HL-60 (cell line): ENCODE measurements at places on chromosomes 11 and 22.
A peak's percentile ranks its signal among the peaks of the same experiment; 100 is the strongest.

- no peak for DNase-seq
Measured at GRCh38 chr11:43835104-43835503, 45.5 kb upstream of the ALKBH3 start.

GRCh38 chr11:970319-970871 lies 44.7 kb downstream of the AP2A2 start:
- DNase-seq = peak; percentile 47

DNA sequence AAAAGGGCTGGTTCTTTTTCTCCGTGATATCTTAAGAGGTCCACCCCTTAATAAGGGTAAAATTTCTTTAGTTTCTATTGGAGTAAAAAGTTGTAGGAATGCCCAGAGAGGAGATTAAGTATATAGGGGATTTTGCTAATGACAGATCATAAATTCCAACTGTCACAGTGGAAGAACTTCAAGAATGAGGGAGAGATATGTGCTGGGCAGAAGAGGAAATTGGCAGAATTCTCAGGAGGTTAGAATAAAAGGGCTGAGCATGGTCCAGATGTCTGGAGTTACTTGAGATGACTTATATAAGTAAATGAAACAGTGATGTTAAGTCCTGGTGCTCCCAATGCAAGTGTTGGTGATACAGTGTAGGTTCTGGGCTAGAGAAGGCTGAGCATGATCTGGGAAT lies 417.6 kb upstream of the ARHGAP42 start:
- no peak for DNase-seq

DNA sequence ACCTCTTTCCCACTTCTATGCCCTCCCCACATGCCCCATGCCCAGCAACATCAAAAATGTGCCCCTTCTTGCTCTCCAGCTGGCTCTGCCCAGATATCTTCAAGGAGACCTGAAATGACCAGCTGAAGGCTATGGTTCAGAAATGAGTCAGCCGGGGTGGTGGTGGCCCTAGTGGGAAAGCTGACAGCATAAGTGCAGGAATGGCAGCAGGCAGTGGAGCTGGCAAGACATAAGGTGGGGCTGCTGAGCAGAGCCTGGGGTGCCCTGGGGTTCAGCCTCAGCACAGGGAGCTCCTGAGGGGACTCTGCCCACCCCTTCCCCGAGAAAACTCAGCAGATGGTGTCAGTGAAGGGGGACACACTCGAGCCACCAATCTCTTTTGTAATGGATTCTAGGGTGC lies 593.4 kb downstream of the BUD13 start:
- DNase-seq = no peak

DNA sequence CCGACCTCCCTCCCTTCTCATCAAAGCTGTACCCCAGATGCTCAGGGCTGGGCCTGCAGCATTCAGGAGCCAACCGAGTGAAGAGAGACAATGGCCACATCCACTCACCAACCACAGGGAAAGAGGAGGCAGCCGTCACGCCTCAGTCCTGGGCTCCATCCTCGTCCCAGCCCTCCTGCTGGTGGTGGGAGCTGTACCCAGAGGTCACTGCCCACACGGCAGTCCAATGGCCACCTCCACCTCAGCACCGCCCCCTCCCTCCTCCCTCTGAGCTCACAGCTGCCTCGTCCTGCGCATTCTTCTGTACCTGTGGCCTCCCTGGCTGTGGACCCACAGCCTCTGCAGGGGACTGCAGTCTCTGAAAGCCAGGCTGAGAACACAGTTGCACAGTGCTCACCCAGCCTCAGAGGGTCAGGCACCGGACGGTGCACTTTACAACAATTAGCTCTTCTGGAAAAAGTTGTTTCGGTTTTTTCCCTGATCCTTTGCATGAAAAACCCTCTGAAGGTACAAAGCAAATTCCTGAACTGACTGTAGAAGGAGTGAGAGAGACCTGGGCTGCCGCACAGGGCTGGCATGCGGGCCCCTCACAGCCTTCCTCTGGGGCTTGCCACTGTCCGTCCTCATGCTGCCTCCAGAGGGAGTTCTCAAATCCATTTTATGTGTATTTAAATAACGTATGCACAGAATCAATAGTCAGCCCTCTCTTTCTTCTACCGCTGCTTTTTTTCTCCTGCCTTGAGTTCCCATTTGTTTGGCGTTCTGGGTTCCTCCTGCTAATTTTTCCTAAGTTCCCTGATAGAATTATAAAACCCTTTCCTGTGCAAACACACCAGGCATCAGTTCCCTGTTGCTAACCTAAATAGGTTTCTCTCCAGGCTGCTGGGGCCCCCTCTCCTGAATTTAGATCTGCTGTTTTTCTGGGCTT lies 52.7 kb downstream of the PHF21B start:
- DNase-seq = no peak

- DNase-seq = no peak
Measured at GRCh38 chr11:25057861-25058260, 561.0 kb downstream of the LUZP2 start.

GRCh38 chr11:32297611-32298011 lies 137.7 kb downstream of the WT1 start:
- peak; percentile 4 for DNase-seq

DNA sequence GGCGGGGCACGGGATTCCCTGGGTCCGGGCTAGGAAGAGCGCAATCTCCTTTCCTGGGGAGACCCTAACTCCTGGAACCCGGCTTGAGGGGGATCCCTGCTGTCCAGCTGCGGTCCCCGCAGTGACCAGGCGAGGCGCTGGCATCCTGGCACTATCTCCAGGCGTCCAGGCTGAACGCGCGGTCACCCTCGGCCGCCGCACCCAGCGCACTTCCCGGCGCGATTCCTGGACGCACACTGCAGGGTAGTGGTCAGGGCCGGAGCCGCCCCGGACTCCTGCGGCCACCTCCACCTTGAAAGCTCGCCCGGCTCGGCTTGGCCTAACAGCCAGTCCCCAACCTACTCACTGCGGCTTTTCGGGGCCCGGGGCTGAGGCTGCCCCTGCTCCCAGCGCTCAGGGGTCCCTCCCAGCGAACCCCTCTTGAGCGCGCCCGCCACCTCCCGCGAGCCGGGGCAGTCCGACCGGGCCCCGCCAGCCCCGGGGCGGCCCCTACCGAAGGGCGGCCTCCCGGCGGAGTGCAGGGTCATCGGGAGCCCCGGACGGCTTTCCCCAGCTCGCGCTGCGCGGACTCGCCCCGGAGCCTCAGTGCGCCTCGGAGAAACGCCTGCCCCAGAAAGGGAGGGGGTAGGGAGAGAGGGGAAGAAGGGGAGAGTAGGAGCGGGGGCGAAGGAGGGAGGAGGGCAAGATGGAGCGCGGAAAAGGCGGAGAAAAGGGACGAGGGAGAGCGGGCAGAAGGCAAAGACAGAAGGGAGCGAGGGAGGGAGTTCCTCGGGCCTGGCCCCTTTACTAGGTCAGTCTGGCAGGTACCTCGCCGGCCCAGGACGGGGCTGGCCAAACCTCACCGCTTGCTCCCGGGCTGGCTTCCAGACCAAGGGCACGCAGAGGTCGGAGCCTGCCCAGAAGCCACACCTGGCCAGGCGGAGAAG lies 1.0 kb downstream of the POU2AF3 start:
- no peak for DNase-seq

- no peak for DNase-seq
Measured at GRCh38 chr11:78820741-78821140, 246.1 kb upstream of the NARS2 start.

GRCh38 chr22:49996119-49996517 lies 16.4 kb downstream of the IL17REL start:
- DNase-seq = no peak

GRCh38 chr11:134951305-134951700 lies 539.3 kb upstream of the B3GAT1 start:
- no peak for DNase-seq

DNA sequence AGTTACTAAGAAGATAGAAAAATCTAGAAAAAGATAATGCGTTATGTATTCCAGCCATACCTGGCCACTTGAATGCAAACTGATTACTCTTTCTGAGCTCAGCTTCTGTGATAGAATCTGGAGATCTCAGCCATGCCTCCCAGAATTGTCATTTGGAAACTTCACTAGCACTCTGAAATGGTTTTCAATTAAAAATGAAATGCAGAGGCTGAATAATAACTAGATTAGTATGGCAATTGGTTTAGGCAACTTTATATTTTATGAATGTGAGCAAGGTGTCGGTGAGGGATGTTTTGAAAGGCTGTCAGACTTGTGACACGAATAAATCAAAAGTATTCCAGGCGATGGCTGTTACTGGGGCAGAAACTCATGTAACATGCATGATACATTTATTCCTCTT lies 128.8 kb upstream of the SORL1-AS1 start:
- DNase-seq = no peak

DNA sequence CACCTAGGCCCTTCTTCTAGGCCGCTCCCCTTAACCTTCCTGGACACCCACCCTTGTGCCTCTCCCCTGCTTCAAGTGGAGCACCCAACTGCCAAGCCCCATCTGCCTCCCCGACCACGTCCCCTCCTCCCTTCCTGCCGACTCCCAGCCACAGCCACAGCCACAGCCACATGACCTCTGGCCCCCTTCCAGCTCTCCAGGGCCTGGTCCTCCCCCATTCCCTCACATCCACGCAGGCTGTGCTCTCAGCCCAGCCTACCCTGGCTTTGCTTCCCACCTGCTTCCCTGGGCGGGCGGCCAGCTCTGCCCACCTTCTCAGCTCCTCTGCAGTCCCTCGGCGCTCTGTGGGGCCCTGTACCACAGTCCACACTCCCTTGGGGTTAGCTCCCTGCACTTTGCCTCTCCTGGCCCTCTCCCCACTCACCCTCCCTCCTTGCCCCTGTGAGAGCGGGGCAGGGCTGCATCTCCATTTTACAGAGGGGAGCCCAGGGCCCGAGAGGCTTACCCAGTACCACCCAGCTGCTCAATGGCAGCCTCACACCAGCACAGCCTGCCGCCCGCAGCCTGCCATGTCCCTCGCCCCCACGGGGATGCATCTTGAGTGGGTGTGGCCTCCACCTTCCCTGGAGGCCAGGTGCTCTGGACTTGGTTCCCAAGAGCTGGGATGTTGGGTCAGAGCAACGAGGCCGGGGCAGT lies 20.3 kb downstream of the PARVG start:
- DNase-seq = no peak

DNA sequence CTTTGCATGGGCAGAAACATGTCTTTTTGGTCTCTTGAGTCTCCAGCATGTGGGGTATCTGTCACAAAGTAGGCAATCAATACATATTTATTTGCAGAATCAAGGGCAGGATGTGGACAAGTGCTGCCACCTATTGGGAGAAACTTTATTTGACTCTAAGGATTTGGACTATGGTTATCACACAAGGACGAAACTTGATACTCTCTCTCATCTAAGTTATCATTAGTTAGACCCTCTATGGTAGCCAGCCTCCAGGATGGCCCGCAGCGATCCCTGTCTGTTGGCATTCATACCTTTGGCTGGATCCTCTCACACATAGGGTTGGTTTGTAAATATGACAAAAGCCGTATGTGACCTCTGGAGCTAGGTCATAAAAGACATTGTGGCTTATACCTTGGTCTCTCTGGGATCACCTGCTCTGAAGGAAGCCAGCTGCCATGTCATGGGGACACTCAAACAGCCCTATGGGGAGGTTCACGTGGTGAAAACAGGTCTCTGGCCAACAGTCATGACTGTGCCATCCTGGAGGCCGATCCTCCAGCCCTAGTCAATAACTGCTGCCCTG lies 1.1 kb upstream of the FBXO7 start:
- DNase-seq = peak; percentile 22

GRCh38 chr11:68373189-68373814 lies 60.9 kb downstream of the LRP5 start:
- no peak for DNase-seq

DNA sequence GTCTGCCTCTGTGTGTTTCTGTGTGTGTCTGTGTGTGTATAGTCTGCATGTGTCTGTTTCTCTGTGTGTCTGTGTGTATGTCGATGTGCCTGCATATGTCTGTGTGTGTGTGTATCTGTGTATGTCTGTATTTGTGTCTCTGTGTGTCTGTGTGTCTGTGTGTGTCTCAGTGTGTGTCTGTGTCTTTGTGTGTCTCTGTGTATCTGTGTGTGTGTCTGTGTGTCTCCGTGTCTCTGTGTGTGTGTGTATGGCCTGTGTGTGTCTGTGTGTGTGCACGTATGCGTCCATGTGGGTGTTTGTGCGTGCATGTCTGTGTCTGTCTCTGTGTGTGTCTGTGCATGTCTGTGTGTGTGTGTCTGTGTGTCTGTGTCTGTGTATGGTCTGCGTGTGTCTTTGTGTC lies 439 bp downstream of the SNX32 start:
- DNase-seq = peak; percentile 43

DNA sequence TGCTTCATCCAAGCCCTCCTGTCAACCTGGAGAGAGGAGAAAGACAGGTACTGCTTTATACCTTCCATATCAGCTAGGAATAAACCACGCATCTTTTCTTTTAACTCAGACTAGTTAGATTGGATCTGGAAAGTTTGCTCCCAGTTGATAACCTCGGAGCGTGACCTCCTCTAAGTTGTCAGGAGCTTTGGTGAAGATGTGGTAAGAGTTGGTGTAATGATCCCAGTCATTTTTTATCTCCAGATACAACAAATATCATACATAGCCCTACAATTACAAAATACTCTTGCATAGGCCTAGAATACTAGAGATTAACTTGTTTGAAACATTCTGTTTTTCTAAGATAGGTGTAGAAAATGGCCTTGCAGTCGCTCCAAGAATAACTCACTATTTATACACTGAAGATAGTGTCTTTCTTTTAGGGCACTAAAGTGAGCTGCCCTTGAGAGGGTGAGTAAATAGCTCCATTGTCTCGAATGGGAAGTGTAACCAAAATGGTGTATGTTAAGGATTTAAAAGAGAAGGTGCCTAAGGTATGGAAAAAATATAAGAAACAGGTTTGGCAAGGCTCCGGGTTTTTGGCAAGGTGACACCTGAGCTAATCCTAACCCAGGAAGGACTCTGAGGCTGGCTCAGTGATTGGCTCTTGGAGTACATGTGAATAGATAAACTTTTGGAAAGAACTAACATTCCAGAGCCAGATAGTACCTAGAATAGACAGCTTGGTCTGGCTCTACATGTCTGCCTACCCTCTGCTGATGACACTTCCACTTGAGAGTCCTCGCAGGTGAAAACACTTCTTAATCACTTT lies 59.4 kb downstream of the GLYATL1 start:
- DNase-seq = no peak

DNA sequence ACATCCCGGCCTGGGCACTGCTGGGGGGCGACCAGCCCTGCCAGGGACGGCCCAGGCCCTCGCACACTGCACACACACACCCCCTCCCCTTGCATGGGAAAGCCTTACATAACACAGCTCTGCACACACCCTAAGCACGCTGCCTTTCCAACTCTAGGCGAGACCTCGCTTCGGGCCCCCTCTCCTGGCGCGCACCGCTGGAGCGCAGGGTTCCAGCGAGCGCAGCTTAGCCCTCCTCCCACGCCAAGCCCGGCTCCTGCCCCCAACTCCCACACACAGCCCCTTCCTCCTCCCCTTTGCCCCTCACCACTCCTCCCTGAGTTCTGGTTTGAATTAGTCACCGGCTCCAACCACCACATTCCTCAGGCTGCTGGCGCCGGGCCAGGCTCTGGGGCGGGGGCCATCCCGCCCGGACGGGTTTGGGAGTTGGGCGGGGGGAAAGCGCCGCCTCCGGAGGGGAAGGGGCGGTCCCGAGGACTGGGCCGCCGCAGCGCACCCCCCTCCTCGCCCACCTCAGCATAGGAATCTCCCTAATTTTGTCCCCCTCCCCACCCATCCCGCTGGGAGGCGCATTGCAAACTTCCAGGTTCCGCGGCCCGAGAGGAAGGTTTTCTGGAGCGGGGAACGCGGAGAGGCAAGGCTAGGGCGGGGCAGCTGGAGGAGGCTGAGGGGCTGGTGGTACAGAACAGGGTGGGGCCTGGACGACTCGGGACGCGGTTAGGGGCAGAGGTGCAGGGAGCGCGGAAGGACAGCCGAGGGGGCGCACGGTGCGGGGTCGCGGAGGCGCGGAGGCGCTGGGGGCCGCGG lies 966 bp downstream of the AHNAK start:
- DNase-seq = peak; percentile 95
